ENCODE measurements at places on chromosomes 6 and 20.

GRCh38 chr6:107235511-107235910 lies 120.2 kb upstream of the BEND3 start:
- DNase-seq, result no peak

GRCh38 chr6:43736844-43737243 lies 33.2 kb upstream of the VEGFA start:
- no peak for DNase-seq

DNA sequence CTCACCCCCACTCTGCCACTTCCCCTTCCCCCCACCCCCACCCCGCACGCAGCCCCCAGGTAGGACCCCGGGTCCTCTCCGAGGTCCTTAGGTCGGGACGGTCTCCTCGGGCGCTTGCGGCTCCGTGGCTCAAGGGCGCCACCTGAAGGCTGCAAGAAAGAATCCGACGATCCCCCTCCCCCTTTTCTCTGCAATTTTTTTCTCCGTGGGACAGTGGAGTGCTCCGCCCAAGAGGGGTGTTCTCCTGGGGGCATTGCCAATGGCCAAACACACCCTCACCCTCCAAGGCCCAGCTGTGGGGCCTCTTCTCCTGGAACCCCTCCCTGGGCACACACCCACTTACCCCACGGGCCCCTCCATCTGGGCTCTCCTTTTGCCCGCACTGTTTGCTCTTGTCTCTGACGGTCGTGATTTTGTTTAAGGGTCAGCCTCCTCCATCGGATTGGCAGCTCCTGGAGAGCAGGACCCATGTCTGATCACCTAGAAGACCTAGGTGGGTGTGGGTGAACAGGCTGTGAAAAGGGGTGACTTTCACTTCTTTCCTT lies 1.1 kb upstream of the TMEM74B start:
- peak; percentile 71 for DNase-seq

- no peak for DNase-seq
These were observed 507 bp upstream of the VGLL2 start for GRCh38 chr6:117264692-117265409.

- no peak for DNase-seq
These were observed 199.4 kb upstream of the ZNF217 start for GRCh38 chr20:53792946-53793536.

DNA sequence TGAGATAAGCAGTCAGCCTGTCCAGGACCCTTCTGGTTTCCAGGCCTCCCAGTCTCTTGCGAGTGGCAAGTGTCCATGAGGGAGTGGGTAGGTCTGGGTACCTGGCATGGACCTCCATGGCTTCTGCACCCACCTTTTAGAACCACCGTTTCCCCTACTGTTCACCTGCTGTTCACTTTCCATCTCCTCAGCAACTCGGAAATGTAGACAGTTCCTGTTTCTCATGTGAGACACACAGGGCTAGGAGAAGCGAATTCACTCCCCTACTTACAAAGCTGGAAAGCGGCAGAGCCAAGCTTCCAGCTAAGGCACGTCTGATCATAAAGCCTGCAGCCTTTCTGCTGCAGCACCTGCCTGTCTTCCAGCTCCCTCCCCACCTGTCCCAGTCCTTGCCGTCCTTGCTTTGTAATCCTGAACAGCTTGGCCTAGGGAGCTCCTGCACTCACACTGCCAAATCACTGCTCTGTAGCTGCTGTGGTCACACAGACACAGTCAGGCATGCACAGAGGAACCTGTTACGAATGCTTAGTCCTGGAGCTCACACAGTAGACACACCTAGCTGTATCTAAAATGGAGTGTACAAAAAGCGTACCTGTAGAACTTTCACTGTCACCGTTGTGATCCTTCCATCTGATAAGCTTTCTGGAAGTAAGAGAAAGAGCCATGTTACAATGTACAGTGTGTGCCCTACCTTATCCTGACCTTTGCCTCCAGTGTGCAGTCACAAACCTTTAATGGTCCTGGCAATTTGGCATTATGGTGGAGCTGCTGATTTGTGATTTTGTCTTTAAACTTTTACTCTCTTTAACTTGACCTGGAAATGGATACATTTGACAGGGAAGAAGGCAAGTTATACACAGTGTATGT lies 294.1 kb downstream of the NRN1 start:
- DNase-seq, result no peak

DNA sequence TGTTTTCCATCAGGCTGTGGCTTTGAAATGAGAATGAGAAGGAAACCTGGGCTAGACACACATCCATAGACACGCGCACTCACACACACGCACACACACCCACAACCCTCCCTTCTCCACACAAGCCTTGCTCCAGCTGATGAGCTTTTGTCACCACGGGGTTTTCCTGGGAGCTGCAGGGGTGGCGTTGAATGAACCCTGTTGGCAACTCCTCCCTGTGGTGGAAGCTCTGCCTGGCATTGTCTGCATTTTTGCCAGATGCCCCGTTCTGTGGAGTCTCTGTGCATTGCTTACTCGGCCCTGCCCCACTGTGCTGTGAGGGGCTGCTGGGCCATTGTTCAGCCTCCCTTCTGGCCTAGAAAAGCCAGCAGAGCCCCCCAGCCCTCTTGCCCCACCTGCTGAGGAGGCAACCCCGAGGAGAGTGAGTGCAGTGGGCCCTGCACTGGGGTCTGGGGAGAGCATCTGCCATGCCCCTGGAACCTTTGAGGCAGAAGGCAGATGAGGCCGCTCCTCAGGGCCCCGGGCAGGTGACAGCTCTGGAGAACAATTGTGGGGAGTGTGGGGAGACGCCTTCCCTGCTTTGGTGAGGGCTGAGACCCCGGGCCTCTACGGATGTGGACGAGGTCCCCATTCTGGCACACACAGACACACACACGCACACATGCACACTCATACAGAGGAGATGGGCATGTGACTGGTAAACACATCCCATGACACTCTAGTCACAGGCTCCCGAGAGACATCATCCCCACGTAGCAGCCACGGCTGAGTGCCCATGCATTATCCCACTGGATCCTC lies 9.9 kb downstream of the ADIG start:
- DNase-seq, result no peak

DNA sequence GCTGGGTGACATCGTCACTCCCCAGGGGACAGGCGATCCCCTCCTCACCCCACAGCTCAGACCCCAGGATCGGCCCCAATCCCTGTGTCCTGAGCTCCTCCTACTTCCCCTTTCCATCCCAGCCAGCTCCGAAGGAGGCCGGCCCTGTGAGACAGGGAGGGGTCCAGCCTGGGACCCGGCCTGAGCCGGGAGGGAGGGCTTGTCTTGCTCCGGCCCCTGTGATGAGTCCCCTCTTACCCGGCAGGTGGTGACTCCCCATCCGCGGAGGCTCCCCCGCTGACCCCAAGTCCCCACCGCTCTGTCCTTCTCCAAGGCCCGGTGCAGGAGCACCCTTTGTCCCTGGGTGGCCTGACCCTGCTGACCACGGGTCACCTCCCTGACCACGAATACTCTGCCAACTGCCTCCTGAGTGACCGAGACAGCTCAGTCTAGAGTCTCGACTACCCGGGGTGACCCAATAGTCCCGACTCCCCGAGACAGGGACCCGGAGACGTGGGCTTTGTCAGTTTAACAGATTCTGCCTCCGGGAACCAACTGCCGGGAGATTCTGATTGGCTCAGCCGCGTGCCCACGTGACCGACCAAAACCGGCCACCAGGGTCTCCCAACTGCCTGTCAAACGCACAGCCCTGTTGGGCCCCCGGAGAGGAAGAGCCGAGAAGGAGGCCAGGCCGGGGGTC lies 187.4 kb upstream of the PROKR2 start:
- no peak for DNase-seq

GRCh38 chr6:80234401-80234800 lies 127.9 kb downstream of the BCKDHB start:
- DNase-seq, result no peak

DNA sequence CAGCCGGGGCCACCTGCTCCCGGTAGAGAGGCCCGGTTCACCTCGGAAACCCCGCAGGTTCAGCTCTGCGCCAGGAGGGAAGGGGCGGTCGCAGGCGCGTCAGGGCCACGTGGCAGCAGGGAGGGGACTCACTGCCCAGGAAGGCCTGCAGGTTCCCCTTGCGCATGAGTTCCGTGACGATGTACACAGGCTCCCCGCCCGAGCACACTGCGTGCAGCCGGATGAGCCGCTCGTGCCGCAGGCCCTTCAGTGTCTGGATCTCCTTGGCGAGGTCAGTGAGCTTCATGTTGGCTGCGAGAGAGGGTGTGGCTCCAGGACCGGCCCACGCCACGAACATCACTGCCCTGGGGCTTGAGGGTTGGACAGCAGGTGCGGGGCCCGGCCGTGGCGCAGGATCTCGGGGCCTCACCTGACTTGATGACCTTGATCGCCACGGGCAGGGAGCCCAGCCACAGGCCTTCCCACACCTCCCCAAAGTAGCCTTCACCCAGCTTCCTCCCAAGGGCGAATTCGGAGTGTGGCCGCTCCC lies 4.9 kb upstream of the PTK6 start:
- DNase-seq, result no peak

- DNase-seq, result no peak
These were observed 55.9 kb downstream of the TRAF3IP2 start for GRCh38 chr6:111549746-111550145.

DNA sequence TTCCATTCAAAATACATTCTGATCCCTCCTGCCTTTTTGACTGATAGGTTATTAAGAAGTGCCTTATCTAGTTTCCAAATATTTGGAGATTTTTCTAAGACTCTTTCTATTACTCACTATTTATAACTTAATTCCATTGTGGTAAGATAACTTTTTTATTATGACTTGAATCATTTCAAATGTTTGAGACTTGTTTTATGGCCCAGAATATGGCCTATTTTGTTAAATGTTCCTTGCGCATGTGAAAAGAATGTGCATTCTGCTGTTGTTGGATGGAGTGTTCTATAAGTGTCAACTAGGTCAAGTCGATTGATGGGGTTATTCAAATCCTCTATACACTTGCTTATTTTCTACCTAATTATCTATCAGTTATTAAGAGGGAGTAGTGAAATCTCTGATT lies 13.1 kb upstream of the TCP11 start:
- no peak for DNase-seq

DNA sequence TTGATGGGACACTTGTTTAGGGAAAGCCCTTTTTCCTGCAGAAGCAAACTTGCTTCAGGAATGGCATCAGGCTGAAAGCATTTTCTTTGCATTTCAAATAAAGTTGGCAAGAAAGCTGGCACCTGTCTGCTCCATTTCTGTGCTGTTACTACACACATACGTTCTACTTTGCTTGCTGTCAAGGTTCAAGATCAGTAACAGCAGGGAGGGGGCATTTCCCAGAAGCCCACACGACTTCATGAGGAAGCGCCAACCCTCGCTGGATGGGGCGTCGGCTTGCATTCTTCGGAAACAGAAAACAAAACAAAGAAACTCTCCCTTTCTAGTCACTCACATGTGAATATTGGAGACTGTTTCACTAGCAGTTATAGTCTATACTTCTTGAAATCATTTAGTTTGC lies 46.4 kb downstream of the AKAP12 start:
- no peak for DNase-seq

- no peak for DNase-seq
These were observed 95.5 kb downstream of the THBS2 start for GRCh38 chr6:169158174-169158573.

DNA sequence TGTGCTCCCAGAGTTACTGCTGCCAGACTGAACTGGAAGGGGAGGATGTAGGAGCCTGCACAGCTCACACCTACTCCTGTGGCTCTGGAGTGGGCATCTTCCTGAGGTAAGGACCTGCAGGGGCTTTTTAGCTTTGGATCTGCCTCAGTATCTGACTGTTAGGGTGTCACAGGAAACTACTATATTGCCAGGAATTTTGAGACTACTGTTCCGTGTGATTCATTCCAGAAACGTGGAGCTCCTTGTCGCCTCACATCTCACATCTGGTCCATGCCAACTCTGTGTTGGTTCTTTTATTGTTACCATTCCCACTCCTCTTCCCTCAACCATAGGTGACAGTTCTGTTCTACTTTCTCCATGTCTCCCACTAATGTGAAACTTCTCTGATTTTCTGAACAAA lies 34.1 kb downstream of the PRPH2 start:
- DNase-seq, result no peak

- DNase-seq, result no peak
These were observed 82.5 kb upstream of the ID4 start for GRCh38 chr6:19754686-19755085.

GRCh38 chr6:143471822-143472221 lies 21.2 kb downstream of the PEX3 start:
- no peak for DNase-seq

DNA sequence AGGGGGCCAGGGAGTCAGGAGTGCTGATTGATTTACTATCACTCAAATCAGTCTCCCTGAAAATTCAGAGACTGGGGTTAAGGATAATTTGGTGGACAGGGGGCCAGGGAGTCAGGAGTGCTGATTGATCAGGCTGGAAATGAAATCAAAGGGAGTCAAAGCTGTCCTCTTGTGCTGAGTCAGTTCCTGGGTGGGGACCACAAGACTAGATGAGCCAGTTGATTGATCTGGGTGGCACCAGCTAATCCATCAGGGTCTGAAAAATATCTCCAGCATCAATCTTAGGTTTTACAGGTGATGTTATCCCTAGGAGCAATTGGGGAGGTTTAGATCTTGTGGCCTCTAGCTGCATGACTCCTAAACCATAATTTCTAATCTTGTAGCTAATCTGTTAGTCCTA lies 6.1 kb upstream of the AFG1L start:
- DNase-seq, result no peak

GRCh38 chr20:41696428-41696827 lies 78.3 kb upstream of the CHD6 start:
- DNase-seq, result no peak

DNA sequence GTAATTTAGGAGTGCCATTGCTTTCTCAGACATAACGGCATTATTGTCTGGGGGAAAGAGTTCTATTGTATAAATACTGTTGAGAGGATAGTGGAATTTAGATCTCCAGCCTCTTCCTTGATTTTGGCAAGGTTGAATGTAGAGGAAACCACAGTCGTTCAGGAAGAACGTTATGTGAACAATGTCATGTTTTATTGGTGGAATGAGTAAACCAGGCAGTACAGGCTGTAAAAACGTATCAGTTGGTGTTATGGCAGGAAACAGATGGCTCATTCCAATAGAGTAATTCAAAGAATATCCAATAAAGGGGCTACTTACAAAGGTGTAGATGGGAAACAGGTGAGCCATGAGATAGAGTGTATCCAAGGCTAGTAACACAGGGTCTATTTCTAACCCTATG lies 123.6 kb upstream of the SLC35B3 start:
- no peak for DNase-seq
